ENCODE measurements at places on chromosomes 16 and 17. TPM values are rescaled to one million over a fixed set of nuclear protein-coding genes. Genes with fewer than 3 reads are reported as not detected.
A peak's percentile ranks its signal among the peaks of the same experiment; 100 is the strongest.

GRCh38 chr16:54000361-54000760 is 286.2 kb downstream of the IRX3 start:
- DNase-seq, result no peak
- H3K36me3 ChIP-seq, result peaks cover 3% of the 10 kb centered on the region
- no peaks in the 10 kb centered on the region for H3K27me3 ChIP-seq

GRCh38 chr16:17184026-17184425 is 286.7 kb downstream of the XYLT1 start:
- no peaks in the 10 kb centered on the region for H3K36me3 ChIP-seq
- H3K27me3 ChIP-seq, result no peaks in the 10 kb centered on the region
- no peaks in the 10 kb centered on the region for H3K4me1 ChIP-seq
- DNase-seq, result no peak

GRCh38 chr16:24635900-24636610 is 93.4 kb upstream of the TNRC6A start:
- DNase-seq, result peak; percentile 87
- no peaks in the 10 kb centered on the region for H3K36me3 ChIP-seq
- no peak overlapping the region for H3K4me3 ChIP-seq
- H3K4me1 ChIP-seq, result peaks cover 9% of the 10 kb centered on the region
- peak overlapping the region; percentile 93 for H3K27ac ChIP-seq

The OTOP3 gene
- total RNA-seq, result not detected

The SDK2 gene
- 31.8 TPM for total RNA-seq

The TAT gene
- total RNA-seq, result 0.07 TPM
